ENCODE measurements at places on chromosomes 2 and 18.

- DNase-seq = no peak
These were observed 21.6 kb downstream of the MAP4K4 start for GRCh38 chr2:101718993-101719571.

- no peak for DNase-seq
These were observed 1286.6 kb upstream of the ZEB2 start for GRCh38 chr2:145806546-145806945.

- peak; percentile 67 for DNase-seq
These were observed 516.8 kb upstream of the FANCL start for GRCh38 chr2:58757971-58758370.

- no peak for DNase-seq
These were observed at the start of gene SYT4 for GRCh38 chr18:43277164-43277600. TSS of gene SYT4 (minus strand) at chr18:43277490. CDS start at chr18:43277281, 209 bp downstream.

DNA sequence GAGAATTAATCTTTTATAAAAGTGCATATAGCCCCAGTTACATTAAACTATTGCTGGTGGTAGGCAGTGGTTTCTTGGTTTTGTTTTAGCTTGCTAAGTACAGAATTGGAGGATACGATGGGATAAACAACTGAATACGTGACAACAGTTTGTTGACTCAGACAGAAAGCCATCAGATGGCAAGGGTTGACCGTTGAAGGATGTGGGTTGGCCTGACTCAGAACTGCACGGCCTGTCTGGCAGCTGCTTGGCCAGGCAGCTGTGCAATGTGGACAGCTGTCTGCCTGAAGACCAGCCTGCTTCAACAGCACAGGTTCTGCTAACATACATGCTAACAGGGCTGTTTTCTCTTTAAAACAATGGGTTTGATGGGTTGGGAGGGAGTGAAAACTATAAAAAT is 46.6 kb downstream of the PRKRA start:
- peak; percentile 8 for DNase-seq

DNA sequence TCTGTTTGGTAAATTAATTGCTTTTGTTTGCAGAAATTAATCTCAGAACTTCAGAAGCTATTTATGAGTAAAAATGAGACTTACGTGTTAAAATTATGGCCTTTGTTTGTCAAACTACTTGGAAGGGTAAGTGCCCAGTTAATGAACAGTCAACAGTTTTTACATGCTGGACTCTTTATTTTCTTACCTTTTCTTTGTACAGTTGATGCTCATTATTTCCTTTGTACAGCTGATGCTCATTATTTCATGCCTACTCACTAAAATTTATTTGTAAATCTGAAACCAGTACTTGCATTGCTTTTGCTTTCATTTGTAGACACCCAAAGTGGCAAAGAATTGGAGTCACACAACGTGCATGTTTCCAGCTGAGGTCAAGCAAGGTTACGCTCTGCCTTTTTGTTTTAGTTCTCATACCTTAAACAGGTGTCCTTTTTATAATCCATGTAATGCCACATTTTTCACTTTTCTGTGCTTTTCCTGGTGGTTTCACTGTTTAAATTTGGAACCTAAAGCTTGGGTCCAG is 13.3 kb downstream of the RIF1 start:
- no peak for DNase-seq

GRCh38 chr2:240916571-240917008 is 10.5 kb downstream of the CROCC2 start:
- no peak for DNase-seq

GRCh38 chr2:186639939-186640338 is 50.1 kb downstream of the ITGAV start:
- DNase-seq = no peak

DNA sequence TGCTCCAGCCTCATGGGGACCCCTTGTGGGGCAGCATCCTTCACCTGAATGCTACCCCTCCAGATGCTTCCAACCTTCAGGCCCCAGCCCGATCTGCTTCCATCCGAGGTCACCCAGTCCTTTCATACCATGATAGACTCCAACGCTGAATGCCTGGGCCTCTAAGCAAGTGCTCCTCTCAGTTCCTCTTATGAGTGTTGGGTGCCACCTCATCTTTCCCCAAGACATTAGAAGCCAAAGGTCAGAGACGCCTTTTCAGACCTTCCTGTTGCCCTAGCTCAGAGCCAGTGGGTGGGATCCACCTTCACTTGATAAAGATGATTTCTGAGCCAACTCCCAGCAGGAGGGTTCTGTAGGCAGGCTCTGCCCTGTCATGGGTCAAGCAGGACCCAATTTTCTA is 174.5 kb upstream of the MGAT5 start:
- no peak for DNase-seq

- no peak for DNase-seq
These were observed 134.7 kb downstream of the MSTN start for GRCh38 chr2:189927823-189928222.

DNA sequence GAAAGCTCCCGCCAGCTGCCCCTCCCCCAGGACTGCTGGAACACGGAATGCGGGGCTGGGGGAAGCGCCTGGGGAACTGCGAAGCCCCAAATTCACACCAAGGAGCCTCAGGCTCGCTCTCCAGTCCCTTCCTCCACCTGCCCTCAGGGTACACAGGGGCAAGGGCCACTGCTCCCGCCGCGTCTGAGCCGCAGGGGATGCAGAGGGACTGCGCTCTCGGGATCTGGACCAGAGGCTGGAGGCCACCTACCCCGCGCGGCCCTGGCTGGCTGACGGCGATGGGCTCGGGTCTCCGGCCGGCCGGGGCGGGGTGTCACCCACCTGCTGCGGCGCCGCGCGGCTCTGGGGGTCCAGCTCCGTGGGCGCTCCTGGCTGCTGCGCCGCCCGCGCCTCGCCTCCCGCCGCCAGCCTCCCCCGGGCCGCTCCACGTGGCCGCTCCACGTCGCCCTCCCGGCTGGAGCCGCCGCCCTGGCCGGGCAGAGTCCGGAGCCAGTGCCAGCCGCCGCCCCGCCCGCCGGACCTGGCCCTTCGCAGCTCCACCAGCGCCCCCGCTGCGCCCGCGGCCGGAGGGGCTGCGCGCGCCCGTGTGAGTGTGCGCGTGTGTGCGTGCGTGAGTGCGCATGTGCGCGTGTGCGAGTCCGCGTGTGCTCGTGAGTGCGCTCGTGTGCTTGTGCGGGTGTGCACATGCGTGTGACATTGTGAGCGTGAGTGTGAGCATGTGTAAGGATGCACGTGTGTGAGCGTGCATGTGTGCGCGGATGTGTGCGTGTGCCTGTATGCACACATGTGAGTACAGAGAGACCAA is at the start of gene CGREF1:
TSS of gene CGREF1 (minus strand) at position 604 of the 805 bp plus-strand sequence. CDS start 14,762 bp downstream, outside the sequence.
- DNase-seq = peak; percentile 13

DNA sequence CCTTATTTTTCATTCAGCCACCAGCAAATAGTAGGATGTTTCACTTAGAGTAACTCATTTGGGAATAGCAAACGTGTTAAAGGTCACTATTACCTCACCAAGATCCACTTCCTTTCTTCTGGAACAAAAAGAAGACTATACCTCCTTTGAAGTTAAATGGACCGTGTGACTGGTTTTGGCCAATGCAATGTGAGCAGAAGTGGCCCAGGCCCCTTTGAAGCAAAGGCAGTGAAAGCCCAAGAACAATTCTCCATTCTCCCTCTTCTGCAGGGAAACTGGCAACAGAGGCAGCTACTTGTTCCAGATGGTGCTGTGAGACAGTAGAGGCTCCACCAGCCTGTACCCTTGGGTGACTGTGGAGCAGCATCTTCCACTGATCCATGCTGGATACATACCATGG is 11.3 kb upstream of the MALL start:
- DNase-seq = no peak

GRCh38 chr2:74503506-74504475 is 3.7 kb downstream of the PCGF1 start:
- DNase-seq = no peak

DNA sequence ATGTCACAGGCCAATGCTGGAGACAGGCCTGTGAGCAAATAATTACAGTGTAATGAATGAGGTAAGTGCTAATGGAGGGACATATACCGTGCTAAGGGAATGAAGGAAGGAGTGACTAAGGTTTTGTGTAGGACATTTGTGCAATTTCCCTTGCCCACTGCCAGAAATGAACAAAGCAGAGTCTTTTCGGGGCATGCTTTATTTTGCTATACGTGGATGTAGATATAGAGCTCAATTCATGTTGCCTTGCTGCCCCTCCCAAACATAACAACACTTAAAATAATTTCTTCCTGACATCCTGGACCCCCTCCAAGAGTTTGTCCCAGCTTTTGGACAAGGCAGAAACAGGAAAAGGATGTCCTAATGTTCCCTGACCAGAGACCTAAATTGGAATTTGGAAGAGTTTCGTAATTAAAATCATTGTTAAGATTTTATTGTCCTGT is 23.7 kb upstream of the CD28 start:
- DNase-seq = no peak

DNA sequence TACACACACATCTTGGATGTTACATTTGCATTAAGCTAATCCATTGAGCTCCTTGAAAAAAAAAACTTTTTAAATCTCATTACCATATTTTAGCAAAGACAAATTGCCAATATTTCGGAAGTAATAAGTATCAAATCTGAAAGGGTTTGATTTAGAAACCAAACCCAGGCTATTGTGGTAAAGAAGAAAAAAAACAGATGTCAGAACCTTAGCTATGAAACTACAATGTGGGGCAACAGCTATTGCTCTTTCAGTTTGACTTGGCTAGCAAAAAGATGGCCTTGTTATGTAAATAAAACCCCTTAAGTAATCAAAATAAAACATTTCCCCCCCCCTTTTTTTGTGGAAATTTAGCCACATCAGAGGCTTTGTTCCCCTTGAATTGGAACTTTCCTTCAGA is 41.2 kb upstream of the REG3A start:
- DNase-seq = no peak

DNA sequence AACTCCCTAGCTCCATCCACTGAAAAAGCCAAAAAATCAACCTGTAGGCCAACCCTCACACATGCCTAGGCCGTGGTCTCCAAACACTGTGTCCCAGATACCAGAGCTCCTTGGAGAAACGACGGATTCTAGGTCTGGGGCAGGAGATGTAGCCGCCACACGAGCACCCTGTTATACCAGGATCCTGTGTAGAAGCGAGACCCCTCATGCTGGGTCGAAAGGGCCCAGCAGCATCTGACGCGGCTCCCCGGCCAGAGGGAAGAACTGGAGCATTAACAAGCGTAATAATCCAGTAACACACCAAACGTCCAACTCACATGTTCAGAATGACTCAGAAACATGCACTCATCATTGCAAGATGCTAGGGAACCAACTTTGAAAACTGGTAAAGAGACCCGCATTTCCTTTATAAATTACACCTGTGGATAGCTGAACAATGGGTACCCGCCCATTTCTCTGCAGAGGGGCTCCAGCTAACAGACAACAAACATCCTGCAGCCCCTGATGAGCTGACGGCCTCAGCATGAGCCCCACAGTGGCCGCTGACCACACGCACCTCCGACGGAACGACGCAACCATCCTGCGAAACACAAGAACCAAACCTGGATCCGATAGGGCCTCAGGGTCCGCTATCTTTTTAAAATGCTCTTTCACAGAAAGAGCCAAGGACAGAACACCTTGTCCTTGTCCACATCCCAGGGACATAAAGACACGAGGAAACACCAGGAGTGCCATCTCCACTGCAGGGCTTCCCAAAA is 14.2 kb downstream of the SLC66A2 start:
- DNase-seq = no peak

DNA sequence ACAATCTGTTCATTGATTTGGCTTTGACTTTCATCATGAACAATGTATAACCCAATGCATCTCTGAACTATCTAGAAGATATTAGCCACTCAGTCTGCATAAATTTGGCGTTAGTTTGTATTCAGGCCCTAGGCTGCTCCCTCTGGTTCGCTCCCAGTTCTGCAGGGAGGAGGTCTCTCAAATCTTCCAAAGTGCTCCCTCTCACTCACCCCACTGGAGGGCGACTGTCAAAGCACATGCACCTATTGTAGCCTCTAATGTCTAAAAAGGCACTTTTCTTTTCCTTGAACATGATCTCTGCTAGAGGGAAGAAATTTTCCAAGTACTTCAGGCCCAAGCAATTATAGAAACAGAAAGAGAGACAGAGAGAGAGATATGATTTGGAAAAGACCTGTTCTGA is 291.5 kb downstream of the TDRD15 start:
- DNase-seq = no peak

DNA sequence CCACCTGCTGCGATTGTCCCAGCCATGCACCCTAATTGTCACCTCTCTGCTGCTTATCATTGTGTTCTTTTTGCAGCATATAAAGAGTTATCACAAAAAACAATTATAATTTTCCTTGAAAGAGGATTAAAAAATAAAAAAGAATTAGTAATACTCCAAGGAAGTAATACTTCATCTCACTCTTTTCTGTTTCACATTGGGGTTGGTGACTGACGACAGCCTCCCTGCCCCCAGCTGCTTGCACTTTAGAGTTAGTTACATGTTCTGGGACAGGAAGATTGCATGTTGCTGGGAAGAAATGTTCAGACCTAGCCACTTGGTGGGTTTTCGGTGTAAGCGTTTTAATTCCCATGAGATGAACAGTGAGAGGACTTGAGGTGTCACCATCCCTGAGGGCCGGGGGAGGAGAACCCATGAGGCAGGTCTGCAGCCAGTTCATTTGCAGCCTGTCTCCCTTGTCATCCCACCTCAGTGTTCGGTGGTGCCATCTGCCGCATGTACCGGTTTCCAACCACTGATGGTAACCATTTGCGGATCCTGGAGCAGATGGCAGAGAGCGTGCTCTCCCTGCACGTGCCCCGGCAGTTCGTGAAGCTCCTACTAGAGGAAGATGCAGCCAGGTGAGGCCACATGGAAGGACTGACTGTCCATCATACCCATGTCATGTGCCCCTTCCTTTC is 69.1 kb downstream of the COA5 start:
- no peak for DNase-seq

- DNase-seq = peak; percentile 13
These were observed 39.1 kb downstream of the CUL3 start for GRCh38 chr2:224545884-224546644.

GRCh38 chr18:998936-999335 is 94.3 kb downstream of the ADCYAP1 start:
- DNase-seq = no peak

DNA sequence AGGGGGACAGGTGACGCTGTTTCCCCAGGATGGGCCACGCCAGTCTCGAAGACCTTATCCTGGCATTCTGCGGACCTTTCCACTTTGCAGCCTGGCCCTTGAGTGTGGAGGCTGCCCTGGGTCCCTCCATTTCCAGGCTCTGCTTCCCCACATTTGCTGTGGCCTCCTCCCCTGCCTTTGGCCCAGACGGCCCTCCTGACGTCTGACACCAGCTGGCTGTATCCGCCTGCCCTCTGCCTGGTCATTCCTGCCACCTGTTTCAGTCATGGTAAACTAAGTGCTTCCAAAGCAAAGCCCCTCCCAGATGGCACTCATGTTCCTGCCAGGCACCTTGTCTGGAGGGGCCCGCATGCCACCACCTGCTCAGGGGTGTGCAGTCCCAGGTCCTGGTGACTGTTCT is 95.1 kb downstream of the ASB1 start:
- DNase-seq = no peak
